ENCODE measurements at places on chromosomes 12 and 14.
A peak's percentile ranks its signal among the peaks of the same experiment; 100 is the strongest.

DNA sequence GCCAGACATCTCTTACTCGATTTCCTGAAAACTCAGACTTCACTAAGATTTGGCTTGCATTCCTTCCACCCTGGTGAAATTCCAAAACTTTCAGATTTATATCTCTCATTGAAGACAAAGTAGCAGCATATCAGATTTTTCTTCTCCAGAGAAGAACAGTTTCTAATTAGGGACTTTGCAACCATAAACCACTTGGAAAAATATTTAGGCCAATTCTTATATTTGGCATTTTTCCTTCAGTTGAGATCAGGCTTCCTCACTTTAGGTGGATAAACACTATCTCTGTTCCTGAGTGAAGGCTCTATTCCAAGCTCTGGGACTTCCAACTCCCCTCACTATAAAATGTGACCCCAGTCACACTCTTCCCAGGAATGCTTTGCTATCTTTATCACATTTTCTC lies 1434.3 kb upstream of the FLRT2 start:
- no peak for DNase-seq

DNA sequence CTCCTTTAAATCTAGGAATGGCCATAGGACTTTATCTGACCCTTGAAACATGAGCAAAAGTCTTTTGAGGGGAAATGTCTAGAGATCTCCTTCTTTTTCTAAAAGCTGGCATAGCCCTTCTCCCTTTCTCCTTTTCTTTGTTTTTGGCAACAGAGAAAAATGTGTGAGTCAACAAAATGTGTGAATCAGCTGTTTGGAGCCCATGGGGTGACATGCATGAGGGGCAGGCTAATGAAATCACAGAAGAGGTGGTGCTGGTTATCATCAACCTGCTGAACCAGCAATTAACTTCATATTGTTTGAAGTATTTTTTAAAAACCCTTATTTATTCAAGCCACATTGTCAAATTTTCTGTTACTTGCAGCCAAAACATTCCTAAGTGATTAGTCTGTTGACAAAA lies 132.3 kb downstream of the CCDC59 start:
- DNase-seq, result peak; percentile 15

DNA sequence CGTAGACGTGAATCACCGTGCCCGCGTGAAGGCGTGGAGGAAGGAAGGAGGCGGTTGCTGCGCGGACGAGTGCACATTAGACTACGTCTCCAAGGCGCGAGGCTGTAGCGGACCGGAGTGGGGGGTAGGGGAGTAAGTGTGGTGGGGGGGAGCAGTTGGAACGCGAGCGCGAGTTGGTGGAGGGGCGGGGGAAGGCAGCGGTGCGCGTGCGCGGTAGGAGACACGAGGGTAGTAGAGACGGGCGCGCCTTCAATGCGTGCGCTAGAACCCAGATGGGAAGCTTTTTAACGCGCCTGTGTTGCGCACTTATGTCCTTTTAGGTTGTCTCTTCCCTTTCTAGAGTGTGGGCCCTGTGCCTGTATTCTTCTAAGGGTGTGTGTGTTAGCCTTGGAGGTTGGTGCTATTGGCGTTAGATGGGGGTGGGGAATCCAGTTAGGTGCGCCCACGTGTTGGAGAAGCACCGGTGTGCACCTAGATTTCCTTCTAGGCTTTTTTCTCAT lies 604 bp downstream of the EIF4B start:
- DNase-seq, result peak; percentile 91

DNA sequence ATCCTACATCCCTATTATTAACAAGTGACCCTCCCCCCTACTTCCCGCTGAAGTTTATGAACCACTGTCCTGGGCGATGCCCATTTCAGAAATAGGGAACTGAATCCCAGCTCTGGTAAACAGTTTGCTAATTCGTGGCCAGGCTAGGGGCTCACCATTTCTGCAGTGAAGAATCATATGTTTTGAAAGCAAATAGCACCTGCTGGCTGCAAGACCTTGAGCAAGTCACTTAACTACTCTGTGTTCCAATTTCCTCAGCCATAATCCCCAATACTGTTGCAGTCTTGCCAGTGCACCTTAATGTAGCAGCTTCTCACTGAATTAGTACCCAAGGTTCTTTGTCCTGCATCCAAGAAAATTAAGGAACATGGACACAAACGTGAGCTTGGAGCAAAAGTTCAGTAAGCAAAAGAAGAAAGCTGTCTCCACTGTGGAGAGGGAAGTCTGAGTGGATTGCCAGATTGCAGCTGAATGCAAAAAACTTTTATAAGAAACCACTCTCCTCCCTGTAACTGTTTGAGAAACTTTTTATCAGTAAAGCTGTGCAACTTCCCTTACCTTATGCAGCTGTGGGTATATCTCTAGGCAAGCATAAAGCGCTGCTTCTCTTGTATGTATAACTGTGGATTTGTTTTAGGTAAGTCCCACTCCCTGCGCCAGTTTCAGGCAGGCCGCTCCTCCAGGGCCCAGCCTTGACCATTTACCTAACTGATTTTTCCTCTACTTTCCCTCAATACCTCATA lies 824 bp downstream of the OAS1 start:
- no peak for DNase-seq

DNA sequence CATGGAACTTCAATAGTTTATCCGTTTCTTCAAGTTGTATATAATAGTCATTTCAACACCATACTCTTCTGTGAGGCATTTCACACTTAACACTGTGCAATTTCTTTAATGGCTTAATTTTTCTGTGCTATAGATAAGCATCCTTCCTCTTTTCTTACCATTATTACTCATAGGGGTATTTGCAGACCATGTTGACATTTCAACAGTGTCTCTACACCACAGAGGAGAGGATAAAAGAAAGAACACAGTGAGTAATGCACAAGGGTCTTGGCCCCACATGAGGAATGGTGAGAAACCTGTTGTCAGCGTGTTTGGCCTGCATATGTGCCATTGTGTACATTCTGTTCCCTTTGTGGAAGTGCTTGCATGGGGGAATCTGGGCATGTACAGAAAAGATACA lies 421.5 kb upstream of the MDGA2 start:
- DNase-seq, result peak; percentile 56

GRCh38 chr12:116455540-116456329 lies 103.4 kb upstream of the MAP1LC3B2 start:
- DNase-seq, result peak; percentile 60

- peak; percentile 15 for DNase-seq
Measured at GRCh38 chr14:92247947-92248346, 75.0 kb upstream of the SLC24A4 start.

DNA sequence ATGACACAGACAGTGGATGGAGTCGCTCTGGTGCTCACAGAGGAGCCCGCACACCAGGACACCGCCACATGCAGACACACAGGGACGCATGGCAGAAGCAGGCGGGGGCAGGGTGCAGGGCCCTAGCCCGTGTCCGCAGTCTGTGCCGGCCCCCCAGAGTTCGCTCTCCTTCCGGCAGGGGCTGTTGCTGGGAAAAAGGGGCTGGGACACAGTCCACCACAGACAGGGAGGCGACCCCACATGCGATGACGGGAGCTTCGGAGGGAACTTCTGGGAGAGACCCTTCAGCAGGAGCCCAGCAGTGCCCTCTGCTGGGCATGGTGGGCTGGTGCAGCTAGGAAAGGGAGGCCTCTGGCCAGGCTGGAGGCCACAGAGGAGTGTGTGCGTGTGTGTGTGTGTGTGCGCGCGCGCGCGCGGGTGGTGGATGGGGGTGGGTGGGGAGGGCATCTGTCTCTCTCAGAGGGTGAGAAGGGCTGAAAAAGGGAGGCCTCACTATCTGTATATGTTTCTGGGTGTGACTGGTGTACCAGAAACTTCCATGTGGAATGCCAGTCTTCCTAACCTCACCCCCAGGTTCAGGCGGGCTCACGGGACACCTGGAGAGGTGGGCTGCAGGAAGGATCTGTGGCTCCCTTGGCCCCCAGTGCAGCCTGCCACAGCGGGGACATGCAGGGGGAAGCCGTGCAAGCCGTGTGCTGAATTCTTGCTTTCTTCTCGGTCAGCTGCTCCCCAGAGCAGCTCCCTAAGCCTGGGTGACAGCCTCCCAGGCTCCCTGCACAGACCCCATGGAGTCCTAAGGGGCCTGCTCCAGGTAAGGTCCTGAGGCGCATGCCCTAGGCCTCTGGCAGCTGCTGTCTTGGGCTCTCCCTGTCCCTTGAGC lies 60.7 kb downstream of the PLEKHG3 start:
- DNase-seq, result peak; percentile 89

- no peak for DNase-seq
Measured at GRCh38 chr12:104669851-104670337, 213.1 kb downstream of the CHST11 start.

GRCh38 chr12:102437511-102437910 lies 42.9 kb downstream of the IGF1 start:
- DNase-seq, result no peak

DNA sequence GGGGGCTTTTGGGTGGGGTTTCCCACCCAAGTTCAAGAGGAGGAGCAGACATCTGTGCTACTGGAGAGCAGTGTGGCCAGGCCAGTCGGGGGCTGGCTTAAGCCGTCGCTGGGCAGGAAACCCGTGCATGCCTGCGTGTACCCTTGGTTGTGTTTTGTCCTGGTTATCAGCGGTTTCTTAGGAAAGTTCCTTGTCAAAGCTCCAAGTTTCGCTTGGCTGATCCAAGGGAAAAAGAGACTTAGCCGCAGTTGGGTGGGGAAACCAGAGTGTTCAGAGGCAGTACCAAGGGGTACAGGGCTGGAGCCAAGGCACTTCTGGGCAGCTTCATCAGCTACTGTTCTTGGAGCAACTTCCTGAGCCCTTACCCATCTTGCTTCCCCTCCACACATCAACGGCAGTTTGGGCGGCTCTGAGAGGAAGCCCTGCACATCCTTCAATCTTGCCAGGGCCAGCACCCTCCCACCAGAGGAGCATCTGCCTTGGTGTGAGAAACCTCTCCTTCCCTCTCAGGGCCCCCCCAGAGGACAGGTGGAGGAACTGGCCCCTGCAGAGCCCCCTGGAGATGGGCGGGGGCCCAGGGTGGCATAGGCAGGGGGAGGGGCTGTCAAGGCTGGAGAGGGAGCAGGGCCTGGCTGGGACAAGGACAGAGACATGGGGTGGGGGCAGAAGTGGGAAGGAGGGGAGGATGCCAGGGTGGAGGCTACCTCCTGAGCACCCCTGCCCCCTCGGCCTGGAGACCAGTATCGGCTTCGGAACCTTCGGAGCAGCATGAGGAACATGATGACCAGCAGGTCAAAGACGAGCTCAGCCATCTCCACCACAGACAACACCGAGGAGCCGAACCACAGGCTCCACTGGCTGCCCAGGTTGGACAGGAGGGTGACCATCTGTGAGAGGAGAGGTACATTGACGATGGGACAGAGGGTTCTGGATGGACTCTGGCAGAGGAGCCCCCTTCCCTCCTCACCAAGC lies 5.8 kb upstream of the TNFRSF1A start:
- DNase-seq, result no peak
